ENCODE measurements at places on chromosomes 13 and 19.

DNA sequence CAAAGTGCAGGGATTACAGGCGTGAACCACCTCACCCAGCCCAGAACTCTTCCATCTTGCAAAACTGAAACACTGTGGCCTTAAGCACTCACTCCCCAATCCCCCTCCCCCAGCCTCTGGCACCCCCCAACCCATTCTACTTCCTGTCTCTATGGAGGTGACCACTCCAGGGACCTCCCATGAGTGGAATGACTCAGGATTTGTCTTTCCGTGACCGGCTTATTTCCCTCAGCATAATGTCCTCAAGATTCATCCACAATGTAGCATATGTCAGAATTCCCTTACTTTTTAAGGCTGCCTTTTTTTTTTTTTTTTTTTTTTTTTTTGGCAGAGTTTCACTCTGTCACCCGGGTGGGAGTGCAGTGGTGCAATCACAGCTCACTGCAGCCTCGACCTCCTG, 3.6 kb upstream of the F2RL3 start:
- DNase-seq = no peak

GRCh38 chr13:98810746-98811145, 58.3 kb upstream of the SLC15A1 start:
- DNase-seq = no peak

GRCh38 chr13:76644906-76645305, 241.3 kb downstream of the KCTD12 start:
- no peak for DNase-seq

DNA sequence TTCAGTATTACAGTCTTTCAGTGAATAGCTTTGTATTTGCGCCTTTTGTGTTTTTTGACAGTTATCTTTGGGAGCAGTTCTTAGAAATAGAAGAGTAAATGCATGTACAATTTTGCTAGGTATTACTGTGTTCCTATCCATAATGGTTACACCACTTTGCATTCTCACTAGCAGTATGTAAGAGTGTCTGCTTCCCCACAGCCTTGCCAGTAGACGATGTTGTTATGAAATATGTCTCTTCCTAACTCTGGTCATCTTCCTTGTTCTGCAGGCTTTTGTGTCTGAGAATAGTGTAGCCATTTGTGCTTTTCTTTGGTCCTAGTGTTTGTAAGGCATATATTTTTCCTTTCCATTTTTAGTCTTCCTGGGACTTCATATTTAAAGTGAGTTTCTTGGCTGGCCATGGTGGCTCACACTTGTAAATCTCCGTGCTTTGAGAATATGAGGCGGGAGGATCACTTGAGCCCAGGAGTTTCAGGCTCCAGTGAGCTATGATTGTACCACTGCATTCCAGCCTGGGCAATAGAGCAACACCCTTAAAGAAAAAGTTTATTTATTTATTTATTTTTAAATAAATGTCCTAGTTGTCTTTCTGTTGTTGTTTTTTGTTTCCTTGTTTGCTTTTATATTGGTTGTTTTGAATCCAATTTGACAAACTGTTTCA, 140.3 kb downstream of the PDS5B start:
- DNase-seq = no peak

GRCh38 chr19:55640577-55641425, at the start of gene ZNF580:
ZNF580 (plus strand) TSS chr19:55641002; CDS start chr19:55642509, 1,507 bp downstream.
- peak; percentile 69 for DNase-seq

DNA sequence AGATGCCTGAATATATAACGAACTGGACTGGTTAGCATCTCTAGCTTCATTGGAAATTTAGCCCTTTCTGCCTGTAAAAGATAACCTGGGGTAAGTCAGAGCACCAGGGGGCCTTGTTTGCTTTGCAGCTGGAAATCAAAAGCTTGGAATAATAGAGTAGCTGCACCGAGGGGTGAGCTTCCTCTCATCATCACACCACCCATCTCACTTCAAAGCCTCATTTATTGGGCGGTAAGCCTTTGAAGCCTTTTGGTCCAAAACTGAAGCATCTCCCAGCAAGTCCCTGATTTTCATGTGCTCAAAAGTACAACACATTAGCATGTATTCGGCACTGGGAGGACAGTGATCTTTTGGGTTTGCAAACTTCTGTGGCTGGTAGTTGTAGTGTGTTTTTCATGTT, 405.1 kb downstream of the FOXO1 start:
- no peak for DNase-seq

GRCh38 chr13:102657630-102658029, 37.2 kb downstream of the METTL21C start:
- no peak for DNase-seq

GRCh38 chr13:112172641-112173251, 105.8 kb downstream of the SOX1 start:
- no peak for DNase-seq

GRCh38 chr13:107370015-107370785, 802.3 kb upstream of the ARGLU1 start:
- DNase-seq = no peak

DNA sequence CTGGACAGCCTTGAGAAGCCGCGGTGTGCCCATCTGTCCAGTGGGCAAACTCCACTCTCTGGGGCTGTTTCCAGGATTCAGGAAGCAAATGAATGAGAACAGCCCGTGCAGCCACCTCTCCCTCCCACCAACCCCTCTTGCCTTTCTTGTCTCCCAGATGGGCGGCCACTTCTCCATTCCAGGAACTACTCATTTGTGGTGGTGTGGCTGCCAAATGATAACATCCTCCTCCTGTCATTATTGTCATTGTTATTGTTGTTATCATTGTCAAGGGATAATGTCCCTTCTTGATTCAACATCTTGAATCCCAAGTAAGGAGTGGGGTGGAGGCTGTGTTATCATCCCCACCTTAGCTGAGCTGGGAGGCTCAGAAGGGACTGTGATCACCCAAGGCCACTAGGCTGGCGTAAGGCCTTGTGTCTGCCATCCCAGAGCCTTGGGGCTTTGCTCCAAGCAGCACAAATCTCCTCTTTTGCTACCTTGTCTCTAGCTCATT, 1.6 kb downstream of the DNM2 start:
- DNase-seq = no peak

GRCh38 chr19:46880431-46880830, 19.6 kb downstream of the ARHGAP35 start:
- no peak for DNase-seq

GRCh38 chr19:55549500-55550320, 4.4 kb upstream of the SBK3 start:
- DNase-seq = no peak

GRCh38 chr19:9060564-9061340, 26.1 kb upstream of the OR1M1 start:
- DNase-seq = no peak

DNA sequence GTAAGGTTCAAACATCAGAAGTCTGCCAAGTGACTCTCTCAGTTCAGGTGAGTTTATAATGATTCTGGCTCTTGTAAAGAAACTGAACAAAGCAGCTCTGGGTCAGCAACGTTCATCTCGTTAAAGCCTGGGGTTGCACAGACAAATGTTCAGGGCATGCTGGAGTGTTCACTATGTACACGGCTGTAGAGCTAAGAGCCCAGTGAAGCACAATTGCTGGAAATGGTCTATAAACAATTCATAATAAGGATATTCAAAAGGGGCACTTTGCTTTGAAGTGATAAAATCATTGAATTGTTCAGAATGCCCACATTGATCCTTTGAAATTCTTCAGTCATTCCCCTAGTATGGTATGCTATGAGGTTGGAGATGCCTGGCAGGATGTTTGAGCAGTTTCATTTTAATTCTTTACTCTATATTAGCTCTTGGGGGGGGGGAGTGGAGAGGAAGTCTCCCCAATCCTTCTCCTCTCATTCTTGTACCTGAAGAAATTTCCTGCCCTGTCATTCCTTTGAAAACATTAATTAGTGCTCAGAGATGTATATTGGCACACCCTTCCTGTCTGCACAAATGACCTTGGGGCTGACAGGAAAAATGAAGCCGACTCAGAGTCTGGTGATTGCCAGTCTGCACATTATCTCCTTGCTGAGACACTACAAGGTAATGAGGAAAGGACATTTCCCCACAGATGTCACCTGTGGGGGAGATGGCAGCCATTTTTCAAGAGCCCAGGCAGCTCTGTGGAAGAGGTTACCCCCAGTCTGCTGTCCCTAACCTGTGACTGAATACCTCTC, 145.5 kb downstream of the DLEU7 start:
- DNase-seq = no peak

DNA sequence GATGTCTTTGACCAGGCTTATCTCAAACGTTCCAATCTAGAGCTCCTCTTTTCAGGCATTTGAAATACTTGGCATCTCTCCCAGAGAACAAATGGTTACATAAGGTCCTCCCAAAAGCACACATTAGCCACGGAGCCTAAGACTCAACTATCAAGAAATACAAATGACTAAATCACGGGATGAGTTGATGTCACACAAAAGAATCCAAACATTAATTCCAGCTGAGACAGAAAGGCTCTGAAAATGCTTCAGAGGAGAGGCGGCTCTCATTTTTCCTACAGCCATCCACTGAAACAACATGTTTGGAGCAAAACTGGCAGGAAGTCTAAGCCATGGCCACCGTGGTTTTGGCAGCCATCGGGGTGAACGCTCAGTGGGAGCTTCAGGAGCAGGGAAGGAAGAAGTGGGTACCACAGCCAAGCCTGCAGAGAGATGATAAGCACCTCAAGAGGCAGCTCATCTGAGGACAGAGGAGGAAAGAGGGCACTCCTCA, 122.5 kb downstream of the STK24 start:
- no peak for DNase-seq

DNA sequence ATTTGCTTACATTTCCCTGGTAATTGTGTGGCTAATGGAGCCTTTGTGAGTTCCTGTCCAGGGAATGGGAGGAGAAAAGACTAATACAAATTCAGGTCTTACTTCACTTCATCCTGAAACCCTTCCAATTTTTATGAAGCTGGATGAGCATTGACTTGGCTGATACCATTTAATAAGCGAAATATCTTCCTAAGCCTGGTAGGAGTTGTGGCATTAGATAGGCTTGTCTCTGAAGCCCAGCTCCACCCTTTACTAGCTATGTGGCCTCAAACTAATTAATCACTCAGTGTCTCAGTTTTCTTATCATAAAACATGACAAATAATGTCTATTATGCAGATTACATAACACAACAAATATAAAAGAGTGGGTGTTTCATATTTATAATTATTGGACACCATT, 106.3 kb downstream of the FGF9 start:
- no peak for DNase-seq

- DNase-seq = no peak
Measured at GRCh38 chr13:30486230-30487074, 20.7 kb upstream of the HMGB1 start.

DNA sequence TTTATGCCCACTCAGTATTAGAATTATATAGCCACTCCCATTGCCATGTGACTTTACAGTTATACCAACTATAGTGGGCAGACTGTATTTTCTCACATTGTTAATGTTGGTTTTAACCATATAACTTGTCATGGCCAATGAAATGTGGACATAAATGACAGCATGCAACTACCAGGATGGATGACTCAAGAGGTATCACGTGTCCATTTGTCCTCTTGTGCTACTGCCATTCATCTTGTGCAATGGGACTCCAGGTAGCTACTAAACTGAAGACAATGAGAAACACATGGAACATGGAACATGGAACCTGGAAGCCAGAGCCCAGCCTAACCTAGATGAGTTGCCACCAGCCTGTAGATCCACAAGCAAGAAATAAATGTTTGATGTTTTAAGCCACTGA, 242.7 kb upstream of the IPO5 start:
- no peak for DNase-seq

DNA sequence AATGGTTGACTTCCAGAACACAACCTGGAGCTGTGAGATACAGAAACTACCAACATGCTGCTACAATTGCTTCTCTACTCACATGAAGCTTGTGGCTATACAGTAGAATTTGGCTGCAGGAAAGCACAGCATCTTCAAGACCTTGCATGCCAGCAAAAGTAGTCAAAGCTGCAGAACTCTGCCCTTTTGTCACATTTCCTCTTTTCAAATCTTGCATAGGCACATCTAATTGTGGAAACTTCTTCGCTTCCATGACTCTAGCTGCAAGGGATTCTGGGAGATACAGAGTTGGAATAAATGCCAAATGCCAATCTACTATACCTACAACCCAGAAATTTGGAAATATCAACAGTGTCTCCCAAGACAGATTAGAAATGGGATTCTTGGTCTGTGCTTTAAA, 462.2 kb downstream of the FOXO1 start:
- DNase-seq = no peak

DNA sequence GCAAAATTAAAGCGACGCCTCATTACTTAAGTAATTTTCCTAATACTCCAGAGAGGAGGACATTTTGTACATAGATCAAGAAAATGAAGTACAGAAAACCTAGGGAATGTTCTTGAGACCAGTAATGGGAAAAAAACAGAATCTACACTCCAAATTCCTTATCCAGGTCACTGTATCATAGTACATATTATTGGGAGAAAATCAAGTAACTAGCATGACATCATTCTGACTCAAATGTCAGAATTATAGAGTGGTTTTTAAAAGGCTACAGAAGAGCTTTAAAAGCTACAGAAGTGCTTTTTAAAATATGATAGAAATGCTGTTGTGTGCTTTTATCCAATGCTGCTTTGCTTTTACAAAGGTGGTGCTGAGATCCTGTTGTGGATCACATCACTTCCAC, 86.3 kb upstream of the SLC15A1 start:
- no peak for DNase-seq

- no peak for DNase-seq
Measured at GRCh38 chr19:27767234-27767633, 1445.7 kb downstream of the UQCRFS1 start.

GRCh38 chr13:26495750-26496149, 61.7 kb upstream of the WASF3 start:
- DNase-seq = no peak

- no peak for DNase-seq
Measured at GRCh38 chr13:26518451-26518959, 39.0 kb upstream of the WASF3 start.

- DNase-seq = peak; percentile 46
Measured at GRCh38 chr19:47471733-47472457, at the start of gene SLC8A2. SLC8A2 (minus strand) TSS chr19:47471893; CDS start chr19:47466403, 5,490 bp downstream.

GRCh38 chr19:13920940-13921747, 15.1 kb downstream of the CC2D1A start:
- DNase-seq = no peak

DNA sequence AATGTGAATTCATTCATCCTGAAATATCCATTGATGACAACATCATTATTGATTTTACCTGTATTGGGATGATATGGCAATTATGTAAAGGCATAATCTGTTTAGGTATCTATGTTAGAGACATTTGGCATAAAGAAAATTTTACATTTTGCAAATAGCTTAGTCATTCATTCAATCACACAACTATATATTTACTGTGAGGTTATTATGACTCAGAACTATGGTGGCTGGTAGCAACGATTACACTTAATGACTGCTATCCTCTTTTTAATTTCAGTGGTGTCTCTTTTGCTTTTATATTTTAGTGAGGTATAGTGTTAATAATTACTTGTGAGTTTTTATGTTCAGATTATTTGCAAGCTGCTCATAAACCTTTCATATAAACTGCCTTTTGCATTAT, 955.9 kb downstream of the SLITRK6 start:
- DNase-seq = no peak

DNA sequence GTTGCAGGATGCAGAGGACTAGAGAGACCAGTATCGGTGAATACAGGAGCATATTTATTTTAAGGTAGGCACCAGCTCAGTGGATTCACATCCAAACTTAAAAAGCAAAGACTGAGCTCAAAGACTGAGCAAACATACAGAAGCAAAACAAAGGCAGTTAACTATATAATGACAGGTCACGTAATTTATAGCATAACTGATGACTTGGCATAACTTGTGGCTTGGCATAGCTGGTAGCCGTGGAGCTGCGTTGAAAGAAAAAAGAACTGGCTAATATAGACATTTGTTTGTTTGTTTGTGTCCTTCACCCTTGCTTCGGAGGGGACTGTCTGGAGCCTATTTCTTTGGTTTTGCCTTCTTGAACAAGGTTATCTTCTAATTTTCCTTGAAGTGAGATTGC, 33.7 kb downstream of the ZNF493 start:
- DNase-seq = no peak
